A549 (cell line): ENCODE measurements at places on chromosomes 5 and 9.

- DNase-seq, result no peak
Measured at GRCh38 chr9:94993160-94993820, 266.8 kb downstream of the AOPEP start.

- no peak for DNase-seq
Measured at GRCh38 chr5:168681556-168682183, 102.5 kb upstream of the PANK3 start.

DNA sequence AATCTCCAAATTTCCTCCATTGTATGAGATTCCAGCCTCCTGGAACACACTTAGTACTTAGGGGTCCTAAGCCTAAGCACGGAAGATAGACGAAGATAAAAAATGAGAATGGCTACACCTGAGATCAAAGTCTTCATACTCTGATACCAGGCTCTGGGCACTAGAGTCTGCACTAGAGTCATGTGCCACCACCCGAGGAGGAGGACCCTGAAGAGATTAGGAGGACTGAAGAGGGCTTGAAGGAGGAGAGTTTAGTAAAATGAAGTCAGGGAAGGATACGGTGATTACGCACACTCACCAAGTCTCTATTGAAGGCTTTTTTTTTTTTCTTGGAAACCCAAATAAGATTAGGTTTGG is 573 bp upstream of the SPATA24 start:
- DNase-seq, result no peak

GRCh38 chr9:17090041-17090440 is 44.8 kb upstream of the CNTLN start:
- no peak for DNase-seq

GRCh38 chr9:109455391-109455790 is 42.7 kb downstream of the PTPN3 start:
- no peak for DNase-seq

GRCh38 chr9:15915711-15916110 is 362.9 kb downstream of the CCDC171 start:
- DNase-seq, result no peak

DNA sequence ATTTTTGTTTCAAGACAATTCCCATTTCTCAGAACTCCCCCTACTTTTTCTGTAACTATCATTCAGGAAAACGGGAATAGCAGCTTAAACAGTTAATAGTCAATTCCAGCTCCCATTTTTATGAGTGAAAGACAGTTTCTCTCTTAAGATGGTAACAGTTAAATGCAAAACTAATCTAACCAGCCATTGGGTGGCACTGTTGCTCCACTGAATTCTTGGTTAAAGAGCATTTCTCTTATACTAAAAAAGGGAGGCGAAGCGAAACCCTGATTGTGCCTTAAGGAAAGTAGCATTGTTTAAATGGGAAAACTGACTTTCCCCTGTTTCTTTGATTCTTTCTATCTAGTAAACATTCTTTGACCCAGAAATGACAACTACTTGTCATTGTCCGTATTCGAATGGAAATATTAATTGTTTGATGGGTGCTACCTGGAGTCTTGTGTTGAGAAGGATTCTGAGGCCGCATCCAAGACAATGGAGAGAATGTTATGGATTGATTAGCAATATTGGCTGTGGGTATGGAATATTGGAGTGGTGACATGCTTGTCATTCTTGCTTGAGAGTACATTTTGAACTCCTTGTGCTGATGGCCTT is 507.8 kb downstream of the MAT2B start:
- peak; percentile 11 for DNase-seq

DNA sequence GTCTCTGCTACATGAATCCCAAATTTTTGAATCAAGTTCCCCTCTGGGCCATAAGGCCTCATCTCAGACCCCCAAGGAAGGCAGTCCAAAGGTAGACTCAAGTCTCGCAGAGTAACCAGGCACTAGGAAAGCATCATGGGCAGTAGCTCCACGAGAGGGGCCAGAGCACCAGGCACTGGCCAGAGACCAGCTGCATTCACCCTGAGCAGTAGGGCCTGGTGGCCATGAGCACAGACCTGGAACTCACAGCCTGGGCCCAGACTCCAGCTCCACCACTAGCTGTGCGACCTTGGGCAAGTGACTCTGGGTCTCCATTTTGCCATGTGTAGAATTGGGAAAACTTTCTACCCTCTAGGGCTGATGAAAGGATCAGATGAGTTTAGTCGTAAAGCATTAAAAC is 28.5 kb downstream of the NANS start:
- no peak for DNase-seq

GRCh38 chr5:124844371-124844920 is 98.0 kb upstream of the ZNF608 start:
- no peak for DNase-seq

GRCh38 chr9:130433168-130433946 is 11.4 kb upstream of the ASS1 start:
- peak; percentile 87 for DNase-seq

- DNase-seq, result peak; percentile 40
Measured at GRCh38 chr5:72848474-72849428, 32.3 kb downstream of the TNPO1 start.

DNA sequence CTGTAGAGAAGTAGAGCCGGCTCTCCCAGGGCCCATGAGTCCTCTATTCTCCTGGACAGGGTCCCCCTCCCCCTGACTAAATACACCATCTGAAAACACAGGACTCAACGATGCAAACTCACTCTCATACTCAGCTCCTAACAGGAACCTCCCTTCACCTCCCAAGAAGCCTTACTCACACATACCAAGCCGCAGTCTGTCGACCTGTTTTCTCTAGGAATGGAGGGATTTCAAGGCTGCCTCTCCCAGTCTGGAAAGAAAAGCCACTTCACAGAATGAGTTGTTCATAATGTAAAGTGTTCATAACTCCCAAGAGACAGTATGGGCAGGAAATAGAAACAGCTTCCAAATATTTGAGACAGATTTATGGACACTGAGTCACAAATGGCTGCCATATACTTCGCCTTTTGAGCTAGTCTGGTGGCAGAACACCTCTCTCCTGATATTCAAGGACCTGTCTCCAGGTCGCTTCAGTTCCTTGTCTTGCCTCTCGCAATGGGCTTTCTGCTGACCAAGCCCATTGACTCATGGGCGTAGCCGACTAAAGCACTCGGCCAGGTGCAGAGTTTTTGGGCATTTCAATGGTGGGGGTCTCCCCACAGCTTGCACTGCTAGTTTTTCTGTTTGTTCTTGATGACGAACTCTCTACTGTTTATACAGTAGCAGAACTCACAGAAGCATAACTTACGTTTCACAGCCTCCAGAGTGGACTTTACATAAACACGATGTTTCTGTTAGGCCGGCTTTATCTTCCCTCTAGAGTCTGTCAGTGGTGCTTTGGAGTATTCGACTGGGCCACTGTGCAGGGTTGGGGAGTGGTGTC is 25.0 kb upstream of the IL17B start:
- DNase-seq, result peak; percentile 21
